ENCODE measurements at places on chromosomes 6 and 20.

- DNase-seq: no peak
Observed at GRCh38 chr6:20472748-20473147, 61.5 kb upstream of the CDKAL1 start.

DNA sequence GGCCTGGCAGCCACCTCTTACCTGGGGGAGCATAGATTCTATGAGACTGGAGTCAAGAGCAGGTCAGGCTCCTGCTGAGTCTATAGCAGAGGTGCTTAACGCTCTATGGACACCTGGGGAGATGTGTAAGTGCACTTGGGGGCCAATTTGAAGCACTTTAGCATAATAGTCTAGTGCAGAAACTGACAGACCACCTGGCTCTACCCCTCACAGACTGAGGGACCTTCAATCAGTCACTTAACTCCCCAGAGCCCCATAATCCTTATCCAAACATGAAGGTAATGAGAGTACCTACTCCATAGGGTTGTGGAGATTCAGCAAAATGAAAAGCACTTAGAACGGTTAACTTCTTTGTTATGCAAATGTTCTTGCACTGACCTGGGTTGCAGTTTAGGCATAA is 87.3 kb upstream of the SLC22A16 start:
- DNase-seq: peak; percentile 77

GRCh38 chr20:41692479-41693135 is 74.4 kb upstream of the CHD6 start:
- DNase-seq: peak; percentile 64

GRCh38 chr6:143745166-143746133 is 67.7 kb downstream of the PHACTR2 start:
- peak; percentile 90 for DNase-seq

GRCh38 chr20:49445176-49445575 is 37.3 kb downstream of the KCNB1 start:
- DNase-seq: no peak

DNA sequence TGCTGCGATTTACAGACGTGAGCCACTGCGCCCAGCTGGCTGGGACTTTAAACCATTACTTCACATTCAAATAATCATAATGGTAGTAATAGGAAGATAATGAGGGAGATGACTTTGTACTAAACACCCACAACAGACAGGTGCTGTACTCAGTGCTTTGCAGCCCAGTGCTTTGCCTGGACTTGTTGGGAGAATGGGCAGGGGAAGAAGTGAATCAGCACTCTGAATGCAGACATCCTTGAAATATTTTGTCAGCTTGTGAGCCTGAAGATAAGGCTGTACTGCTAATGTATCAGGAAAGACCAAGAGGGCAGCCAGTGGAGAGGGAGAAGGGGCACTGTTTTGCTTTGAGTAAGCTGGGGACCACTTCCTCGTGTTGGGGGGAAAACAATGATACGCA is 17.4 kb downstream of the NKX2-2 start:
- DNase-seq: peak; percentile 25

DNA sequence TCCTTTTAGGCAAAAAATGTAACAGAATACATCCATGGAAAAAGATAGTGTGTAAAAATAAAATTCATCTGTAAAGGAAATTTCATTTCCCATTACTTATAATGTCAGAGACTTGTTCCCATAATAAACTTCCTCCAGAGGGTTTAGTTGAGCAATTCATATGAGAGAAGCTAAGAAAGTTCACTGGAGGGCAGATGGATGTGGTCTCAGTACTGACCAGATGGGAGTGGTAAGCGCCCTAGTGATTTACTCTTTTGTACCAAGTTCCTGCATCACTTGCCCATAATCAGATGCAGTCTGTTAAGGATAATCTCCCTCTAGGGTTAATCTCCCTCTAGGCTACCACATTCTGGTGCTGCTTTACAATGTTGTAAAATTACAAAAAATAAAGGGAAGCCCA is 61.7 kb downstream of the ESF1 start:
- no peak for DNase-seq

DNA sequence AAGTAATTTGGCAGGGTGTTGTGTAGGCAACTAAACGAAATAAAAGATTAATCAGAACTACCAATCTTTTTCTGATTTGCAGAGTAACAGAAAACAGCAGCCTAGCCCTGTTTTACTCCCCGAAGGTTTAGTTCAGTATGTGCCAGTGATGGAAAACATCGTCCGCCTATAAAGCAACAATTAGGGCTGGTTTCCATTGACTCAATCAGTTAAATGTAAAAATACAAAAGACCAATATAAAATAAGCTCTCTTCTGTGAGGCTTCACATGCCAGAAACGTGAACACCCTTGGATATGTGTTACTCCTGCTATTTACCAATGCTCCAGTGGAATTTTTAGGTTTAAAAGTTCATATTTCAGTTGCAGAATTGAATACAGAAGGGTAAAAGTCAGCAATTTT is 210.5 kb upstream of the RSPO3 start:
- DNase-seq: no peak
